ENCODE measurements at places on chromosomes 5 and 9.

- no peak for DNase-seq
Measured at GRCh38 chr9:90827181-90827871, 25.7 kb downstream of the SYK start.

DNA sequence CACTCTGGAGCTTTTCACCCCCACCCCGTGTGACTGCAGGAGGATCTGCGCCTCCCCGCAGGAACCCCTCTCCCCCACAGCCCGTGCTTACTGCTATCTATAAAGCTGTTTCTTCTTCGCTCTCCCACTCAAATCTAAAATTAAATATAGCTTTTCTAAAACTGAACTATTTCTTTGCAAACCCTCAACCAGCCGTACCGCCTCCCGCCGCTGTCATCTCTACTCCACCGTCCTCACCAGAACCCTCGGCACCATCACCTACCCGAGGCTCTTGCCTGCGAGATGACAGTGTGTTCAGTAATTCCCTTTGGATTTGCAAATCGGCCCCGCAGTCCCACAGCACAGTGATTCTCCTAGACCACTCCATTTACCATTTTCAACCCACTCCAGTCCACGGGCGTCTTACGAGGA, 13.6 kb downstream of the LPCAT1 start:
- DNase-seq = no peak

- DNase-seq = no peak
Measured at GRCh38 chr5:172902497-172903472, 56.4 kb upstream of the RPL26L1 start.

- DNase-seq = peak; percentile 5
Measured at GRCh38 chr5:43191740-43192557, at the start of gene NIM1K. NIM1K (plus strand) TSS chr5:43192225; CDS start chr5:43245776, 53,551 bp downstream.

- DNase-seq = no peak
Measured at GRCh38 chr5:180860273-180860886, 696 bp downstream of the ZFP62 start.

DNA sequence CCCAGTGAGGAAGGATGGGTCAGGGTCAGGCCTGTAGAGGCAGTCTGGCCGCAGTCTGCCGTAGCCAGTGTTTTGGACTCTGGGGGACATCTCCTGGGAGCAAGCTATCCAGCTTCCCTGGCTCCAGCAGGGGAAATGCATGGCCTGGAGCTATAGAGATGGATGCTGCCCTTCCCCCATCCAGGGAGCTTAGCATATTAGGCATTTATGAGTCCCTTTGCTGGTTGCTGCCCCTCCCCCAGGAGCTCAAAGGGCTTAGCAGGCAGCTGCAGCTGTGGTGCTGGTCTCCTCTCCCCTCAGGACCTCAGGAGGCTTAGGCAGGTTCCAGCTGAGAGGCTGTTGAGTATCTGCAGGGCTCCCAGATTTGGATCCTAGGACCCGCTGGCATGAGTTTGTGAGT, 1158.7 kb downstream of the DTWD2 start:
- no peak for DNase-seq

DNA sequence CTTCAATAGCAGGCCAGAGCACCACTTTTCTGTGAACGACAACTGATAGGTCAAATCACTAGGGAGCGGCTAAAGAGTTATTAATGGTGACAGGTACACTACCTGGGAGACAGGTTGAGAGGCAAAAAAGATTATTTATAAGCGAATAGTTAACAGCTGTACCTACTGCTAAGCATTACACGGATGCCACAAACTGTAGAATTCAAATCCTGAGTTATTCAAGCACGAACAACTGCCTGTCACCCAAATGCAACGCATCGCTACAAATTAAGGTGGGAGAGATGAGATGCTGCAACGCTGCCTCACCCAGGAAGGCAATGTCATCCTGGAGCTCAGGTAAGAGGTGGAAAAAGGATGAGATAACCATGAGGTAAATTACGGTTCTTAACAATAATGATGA, 342.9 kb downstream of the BNC2 start:
- DNase-seq = no peak

DNA sequence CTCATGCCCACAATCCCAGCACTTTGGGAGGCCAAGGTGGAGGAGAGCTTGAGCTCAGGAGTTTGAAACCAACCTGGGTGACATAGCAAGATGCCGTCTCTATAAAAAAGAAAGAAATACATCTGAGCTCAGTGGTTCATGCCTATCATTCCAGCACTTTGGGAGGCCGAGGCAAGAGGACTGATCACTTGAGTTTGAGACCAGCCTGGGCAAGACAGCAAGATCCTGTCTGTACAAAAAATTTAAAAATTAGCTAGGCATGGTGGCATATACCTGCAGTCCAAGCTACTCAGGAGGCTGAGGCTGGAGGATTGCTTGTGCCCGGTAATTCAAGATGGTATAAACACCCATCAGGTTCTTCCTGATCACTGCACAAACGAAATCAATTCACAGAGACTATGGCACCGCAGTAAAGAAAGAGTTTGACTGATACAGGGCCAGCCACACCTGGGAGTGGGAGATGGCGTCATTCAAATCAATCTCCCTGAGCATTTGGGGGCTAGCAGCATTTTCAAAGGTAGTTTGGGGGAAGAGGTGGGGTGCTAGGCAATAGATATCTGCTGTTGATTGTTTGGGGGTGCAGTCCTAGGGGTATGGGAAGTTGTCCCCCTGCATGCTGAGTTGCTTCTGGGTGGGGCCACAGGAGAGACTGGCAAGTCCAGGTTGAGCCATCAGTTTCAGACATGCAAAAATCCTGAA, 169.2 kb downstream of the TTC39B start:
- DNase-seq = no peak

DNA sequence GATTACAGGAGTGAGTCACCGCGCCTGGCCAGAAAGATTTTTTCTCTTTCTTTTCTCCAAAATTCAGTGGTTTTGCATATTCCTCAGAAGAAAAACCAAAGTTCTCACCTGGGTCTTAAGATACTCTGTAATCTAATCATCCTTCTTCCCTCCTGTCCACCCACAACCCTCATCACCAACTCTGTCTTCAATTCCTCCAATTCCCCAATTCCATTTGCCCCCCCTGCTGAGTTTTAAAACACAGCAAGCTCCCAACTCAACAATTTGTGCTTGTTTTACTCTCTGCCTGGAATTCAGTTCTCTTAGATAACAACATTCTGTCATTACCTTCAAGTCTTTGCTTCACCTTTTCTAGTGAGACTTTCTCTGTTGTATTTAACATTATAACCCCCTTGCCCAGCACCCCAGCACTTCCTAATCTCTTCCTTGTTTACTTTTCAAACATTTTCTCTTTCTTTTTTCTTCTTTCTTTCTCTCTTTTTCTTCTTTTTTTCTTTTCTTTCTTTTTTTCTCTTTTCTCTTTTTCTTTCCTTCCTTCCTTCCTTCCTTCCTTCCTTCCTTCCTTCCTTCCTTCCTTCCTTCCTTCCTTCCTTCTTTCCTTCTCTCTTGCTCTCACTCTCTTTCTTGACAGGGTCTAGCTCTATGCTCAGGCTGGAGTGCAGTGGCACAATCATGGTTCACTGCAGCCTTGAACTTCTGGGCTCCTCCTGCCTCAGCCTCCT, 7.8 kb downstream of the TEX48 start:
- DNase-seq = no peak

- no peak for DNase-seq
Measured at GRCh38 chr9:105328872-105329718, 84.6 kb downstream of the SLC44A1 start.

DNA sequence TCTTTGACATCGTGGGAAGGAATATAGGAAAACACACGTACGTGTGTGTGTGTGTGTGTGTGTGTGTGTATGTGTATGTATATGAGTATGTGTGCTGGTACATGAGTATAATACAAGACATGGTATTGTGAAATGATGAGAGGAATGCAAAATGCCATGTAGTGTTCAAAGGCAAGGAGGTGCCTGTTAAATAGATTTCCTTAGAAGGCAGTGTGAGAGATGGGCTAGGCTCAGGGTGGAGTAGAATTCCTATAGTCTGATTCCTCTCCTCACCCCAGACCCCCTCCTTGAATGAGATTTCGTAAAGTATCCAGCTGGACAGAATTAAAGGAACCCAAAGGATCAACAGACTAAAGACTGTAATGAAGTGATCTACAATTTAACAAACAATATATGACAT, 11.1 kb downstream of the GPR21 start:
- no peak for DNase-seq

- no peak for DNase-seq
Measured at GRCh38 chr9:98191181-98191608, 1.2 kb downstream of the CORO2A start.

Measured in stimulated activated CD8-positive, alpha-beta memory T cell treated with anti-CD3 and anti-CD28 coated beads, Interleukin-15, amount 100 ng/mL, for 24 hours (primary cell).